ENCODE measurements at places on chromosomes 1 and 21.

- peak; percentile 85 for DNase-seq
Measured at GRCh38 chr1:54121482-54122134, 31.2 kb downstream of the CDCP2 start.

DNA sequence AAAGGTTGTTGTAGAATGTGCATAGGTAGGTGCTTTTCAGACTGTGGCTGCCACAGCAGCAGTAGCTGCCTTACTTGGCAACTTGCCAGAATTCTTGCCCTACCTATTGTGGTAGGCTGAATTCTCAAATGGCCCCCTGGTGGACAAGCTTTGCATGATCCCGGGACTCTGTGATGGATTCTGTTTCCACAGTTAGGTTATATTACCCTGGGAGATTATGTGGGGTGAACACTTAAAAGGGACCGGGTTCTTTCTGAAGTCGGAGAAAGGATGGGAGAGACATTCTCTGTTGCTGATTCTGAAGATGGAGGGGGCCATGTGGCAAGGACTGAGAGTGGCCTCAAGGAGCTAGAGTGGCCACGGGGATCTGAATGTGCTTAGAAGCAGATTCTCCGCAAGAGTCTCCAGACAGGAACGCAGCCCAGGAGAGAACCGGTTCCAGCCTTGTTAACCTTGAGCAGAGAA lies 32.1 kb upstream of the KCNE1 start:
- peak; percentile 26 for DNase-seq

DNA sequence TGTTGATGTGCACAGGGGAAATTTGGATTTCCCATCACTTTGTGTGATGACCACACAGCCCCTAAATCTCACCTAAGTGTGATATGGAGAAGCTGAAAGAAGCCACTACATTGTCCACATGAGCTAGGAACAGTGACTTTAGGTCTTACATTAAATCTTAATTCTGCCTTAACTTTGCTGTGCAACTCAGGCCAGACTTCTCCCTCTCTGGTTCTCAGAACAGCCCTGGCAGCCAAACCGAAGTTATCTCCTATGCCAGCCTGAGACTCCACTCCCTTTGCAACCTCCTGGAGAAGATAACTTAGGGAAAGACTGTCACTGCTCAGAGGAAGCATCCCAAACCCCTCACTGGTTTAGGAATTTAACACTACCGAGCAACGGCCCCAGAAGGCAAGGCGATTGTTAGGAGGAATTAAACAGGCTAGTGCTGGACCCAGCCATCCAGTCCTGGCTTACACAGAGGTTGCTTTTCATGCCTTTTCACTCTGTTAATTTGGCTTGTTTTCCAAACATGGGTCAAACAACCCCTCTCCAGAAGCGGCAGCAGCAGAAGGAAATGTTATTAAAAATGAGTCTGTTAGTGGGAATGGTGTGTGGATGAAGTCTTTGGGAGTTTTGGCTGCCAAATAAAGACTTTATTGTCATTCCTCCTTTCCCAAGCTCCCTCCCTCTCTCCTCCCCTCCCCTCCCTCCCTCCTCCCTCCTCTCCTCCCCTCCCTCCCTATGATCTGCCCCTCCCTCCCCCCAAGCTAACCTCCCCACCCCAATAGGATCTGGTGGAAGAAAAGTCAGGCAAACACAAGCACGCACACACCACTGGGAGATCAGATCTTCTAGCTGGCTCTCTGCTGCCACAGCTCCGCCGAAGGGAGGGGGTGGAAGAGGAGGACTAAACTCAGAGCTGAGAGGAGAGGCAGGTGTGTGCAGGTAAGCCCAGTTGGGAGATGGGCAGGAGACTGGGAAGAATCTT lies at the start of gene PRELP:
Gene PRELP (plus strand): TSS at position 795 of the 970 bp plus-strand sequence. CDS start 7,379 bp downstream, outside the sequence.
- peak; percentile 44 for DNase-seq

GRCh38 chr1:48523558-48523957 lies 51.6 kb upstream of the SPATA6 start:
- DNase-seq: no peak

- DNase-seq: no peak
Measured at GRCh38 chr1:187842406-187843165, 1013.8 kb downstream of the PLA2G4A start.

GRCh38 chr1:203828002-203828401 lies 32.6 kb downstream of the ZBED6 start:
- DNase-seq: no peak

GRCh38 chr1:158104891-158105290 lies 75.8 kb upstream of the CD1D start:
- no peak for DNase-seq

DNA sequence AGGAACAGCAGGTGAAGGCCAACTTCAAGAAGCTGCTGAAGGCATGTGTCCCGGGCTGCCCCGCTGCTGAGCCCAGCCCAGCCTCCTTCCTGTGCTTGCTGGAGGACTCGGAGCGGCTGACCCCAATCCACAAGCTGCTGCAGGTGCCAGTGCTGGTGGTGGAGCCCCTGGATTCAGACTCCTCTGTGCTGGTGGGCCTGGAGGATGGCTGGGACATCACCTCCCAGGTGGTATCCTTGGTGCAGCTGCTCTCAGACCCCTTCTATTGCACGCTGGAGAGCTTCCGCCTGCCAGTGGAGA lies 20.1 kb upstream of the NPPB start:
- no peak for DNase-seq

- no peak for DNase-seq
Measured at GRCh38 chr1:74964508-74965102, 169.6 kb upstream of the LHX8 start.

DNA sequence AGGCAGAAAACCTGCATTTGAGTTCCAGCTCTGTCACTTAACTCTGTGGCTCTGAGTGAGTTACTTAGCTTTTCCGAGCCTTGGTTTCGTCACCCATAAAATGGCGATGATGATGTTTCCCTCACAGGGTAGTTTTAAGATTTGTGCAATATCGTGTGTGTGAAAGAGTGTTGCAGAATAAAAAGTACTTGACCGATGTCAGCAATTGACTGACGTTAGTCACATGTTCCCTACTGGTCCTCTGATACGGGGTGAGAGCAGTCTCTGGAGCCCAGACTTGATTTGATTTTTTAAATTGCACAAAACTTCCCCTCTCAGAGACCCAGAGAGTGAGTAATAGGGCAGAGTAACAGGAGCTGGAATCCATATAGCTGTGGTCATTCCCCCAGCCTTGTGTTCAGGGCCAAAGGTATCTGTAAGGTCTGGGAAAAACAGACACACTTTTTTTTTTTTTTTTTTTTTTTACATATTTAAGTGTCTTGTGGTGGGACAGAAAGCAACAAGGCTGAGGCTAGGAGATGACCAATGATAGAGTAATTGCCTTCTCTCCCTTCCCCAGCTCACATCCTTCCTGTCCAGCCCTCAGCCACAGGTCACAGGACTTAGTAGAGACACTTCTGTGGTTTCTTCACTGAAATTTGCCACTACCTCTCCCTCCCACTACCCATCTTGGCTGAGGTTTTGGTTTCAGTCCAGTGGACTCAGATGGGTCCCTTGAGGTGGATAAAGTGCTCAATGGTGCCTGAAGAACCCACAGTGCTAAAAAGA lies 2.0 kb downstream of the FCER1G start:
- DNase-seq: no peak

- DNase-seq: no peak
Measured at GRCh38 chr1:59703918-59704378, 110.8 kb upstream of the HOOK1 start.

DNA sequence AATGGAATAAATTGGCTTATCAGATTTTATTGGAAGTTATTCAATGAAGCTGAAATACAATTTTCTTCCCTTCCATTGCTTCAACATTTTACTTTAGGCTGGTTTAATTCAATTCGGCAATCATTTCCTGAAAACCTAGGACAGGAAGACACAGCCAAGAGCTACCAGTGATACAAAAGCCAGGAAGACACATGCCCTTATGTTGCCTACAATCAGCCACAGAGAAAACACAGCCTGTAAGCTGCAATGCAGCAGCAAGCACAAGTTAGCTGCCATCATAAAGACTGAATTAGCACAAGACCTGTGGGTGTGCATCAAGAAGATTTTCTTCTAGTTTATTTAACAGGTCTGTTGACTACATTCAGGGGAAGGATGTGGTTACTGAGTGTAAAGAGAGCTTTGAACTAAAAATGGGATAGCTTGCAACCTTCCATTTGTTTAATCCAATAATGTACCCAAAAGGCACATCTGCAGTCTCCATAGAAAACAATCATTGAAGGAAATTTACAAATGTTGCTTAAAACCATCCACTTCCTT lies 193.8 kb downstream of the KCNH1 start:
- DNase-seq: peak; percentile 48

DNA sequence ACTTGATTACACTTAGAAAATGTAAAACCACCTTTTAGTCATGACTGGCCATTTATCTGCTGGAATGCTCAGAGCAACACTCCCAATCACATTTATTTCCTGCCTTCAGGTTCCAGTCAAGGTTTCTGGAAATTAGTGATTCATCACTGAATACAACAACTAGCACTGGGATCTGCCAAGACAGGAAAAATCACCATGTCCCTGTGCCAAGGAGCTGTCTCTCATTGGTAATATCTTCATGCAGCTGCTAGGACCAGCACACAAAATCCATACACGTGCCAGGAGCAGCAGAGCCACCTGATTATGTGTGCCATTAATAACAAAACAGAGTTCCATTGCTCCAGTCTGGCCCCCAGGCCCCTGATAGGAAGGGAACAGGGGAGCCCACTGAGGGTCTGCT lies 194.6 kb downstream of the TNR start:
- peak; percentile 57 for DNase-seq

- no peak for DNase-seq
Measured at GRCh38 chr1:47937586-47938254, 59.5 kb downstream of the TRABD2B start.

GRCh38 chr1:24849672-24850295 lies 80.3 kb downstream of the RUNX3 start:
- no peak for DNase-seq

DNA sequence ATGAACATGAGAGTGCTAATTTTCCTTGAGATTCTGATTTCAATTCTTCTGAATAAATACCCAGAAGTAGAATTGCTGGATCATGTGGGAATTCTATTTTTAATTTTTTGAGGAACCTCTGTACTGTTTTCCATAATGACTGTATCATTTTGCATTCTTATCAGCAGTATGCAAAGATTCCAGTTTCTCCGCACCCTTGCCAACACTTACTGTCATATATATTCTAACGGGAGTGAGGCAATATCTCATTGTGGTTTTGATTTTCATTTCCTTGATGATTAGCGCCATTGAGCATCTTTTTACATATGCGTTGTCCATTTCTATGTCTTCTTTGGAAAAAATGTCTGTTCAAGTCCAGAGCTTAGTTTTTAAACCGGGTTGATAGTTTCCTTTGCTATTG lies 33.2 kb downstream of the VCAM1 start:
- DNase-seq: no peak

- no peak for DNase-seq
Measured at GRCh38 chr1:25445993-25446538, 15.4 kb downstream of the MACO1 start.

- DNase-seq: no peak
Measured at GRCh38 chr1:66711420-66711819, 40.8 kb upstream of the DYNLT5 start.

DNA sequence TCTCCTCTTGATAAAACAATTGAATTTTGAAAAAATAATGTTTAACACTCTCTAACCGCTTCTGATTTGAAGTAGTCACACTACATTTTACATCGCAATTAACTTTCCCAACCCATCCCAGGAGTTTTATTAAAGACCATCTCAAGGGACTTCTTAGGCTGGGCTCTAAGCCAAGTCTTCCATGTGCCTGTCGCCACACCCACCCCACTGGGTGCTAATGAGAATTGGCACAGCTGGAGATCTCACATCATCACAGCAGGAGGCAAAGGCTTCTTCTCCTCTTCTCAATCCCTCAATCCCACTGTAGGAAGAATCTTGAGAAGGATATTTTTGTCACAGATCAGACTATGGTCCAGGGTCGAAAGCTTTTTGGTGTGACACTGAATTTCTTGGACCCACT lies 328.9 kb downstream of the NUF2 start:
- no peak for DNase-seq

DNA sequence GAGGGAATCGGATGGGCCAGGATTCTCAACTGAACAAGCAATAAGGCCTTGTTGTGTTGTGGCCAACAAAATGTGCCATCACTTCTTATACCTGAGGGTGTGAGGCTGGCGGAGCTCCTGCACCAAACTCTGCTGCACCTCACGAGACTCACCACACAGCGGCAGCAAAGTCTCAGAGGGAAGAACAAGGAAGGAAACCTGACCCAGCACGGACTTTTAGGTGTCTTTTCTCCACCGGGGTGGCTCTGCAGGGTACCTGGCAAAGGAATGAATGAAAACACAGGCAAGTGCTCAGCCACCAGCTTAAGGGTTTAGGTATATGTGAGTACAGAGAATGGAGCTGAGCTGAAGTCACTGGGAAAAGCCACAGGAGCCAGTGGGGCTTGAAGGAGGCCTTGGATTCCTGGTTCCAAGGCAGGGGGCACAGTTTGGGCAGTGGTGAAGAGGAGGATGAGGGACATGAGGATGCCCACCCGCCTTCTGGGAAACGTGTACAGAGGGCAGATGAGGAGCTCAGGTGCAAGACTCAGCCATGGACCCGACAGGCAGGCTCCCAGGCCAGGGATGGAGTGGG lies 31.1 kb upstream of the HSD3B1 start:
- DNase-seq: no peak

DNA sequence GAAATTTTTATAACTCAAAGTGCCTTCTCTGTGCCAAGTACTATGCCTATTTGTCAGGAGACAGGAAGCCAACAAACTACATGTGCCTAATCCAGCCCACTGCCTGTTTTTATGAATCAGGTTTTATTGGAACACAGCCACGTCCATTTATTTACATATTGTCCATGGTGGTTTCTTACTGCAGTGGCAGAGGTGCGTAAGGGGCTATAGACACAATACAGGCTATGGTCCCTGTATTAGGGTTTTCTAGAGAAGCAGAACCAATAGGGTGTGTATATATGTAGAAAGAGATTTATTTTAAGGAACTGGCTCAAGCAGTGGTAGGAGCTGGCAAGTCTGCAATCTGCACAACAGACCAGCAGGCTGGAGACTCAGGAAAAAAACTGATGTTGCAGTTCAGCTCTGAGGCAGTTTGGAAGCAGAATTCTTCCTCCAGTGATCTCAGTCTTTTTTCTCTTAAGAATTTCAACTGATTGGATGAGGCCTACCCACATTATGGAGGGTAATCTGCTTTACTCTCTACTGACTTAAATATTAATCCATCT lies 15.4 kb downstream of the PPIE start:
- DNase-seq: no peak

DNA sequence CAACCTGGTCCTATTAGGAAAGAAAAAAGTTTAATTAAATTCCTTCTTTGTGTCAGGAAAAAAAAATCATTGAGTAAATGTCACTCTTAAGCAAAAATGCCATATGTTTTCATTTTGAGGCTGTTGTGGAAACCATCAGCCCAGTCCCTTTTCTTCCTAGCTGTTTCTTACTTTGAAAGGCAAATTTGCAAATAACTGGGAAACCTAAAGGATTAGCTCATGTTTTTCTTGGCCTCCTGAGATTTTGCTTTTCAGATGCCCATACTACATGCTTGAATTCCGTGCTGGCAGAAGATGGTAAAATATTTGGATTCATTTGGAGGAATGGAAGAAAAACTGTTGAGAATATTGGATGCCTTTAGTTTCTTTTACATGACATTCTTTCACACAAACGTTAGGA lies 182.1 kb upstream of the ADAMTS5 start:
- no peak for DNase-seq

- no peak for DNase-seq
Measured at GRCh38 chr1:159800177-159800930, 1.8 kb upstream of the FCRL6 start.
